Hypothalamus (tissue), 51 donors: ENCODE measurements at places on chromosomes 13 and 19.

DNA sequence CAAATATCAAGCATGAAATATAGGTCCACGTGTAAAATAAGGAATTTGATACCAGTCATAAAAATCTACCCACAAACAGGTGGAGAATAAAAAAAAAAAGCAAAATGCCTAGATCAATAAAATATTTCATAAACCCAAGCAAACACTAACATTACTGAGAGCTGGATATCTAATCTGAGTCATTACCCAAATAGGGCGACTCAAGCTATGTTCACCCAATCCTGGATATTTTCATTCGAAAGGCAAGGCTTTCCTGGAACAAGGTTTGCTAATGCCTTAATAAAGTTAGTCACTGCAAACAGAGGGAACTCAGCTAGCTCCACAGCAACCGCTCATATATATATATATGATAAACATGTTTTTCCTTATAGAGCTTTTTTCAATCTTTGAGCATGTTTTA, 33.5 kb upstream of the TM9SF2 start:
- DNase-seq: no peak

- DNase-seq: no peak
These were observed 50.1 kb upstream of the OBI1 start for GRCh38 chr13:78709028-78709427.

DNA sequence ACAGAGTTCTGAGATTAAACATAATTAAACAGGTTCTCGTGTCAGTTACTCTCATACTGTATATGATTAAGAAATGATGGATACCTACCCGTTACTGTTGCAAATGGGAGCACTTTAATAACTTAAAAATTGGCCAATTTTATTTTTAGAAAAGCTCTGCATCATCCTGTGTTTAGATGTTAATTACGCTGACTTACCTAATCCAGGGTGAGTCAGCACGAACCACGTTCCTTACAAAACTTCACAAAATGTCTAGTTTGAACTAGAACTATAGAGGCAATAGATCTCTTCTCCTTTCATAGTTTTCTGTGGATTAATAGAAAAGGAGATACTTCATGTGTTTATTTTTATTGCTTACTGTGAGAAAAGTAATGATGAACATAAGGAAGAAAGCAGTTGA, 363.9 kb downstream of the MYO16 start:
- DNase-seq: no peak

GRCh38 chr13:104326523-104326922, 1260.3 kb upstream of the SLC10A2 start:
- DNase-seq: no peak

GRCh38 chr13:73583331-73583730, 524.5 kb downstream of the KLF5 start:
- no peak for DNase-seq

DNA sequence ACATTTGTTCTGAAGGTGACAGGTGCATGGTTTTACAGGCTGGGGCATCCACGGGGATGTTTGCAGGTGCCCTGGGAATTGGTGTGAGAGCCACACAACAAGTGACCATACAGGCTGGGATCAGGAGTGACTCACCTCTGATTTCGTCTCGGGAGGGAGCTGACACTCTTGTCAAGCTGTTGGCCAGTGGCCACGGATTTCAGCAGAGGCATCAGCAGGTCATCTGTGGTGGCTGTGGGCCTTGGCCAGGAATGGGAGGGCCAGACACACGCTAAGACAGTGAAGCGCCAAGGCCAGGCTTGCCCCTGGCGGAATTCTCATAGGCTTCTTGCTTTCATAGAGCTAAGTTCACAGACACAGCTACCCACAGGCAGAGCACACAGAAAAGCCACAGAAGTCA, 108.6 kb downstream of the HSPH1 start:
- no peak for DNase-seq

- DNase-seq: no peak
These were observed 3.2 kb downstream of the UBAC2 start for GRCh38 chr13:99203601-99204579.

GRCh38 chr13:33956346-33956745, 138.4 kb downstream of the RFC3 start:
- no peak for DNase-seq

DNA sequence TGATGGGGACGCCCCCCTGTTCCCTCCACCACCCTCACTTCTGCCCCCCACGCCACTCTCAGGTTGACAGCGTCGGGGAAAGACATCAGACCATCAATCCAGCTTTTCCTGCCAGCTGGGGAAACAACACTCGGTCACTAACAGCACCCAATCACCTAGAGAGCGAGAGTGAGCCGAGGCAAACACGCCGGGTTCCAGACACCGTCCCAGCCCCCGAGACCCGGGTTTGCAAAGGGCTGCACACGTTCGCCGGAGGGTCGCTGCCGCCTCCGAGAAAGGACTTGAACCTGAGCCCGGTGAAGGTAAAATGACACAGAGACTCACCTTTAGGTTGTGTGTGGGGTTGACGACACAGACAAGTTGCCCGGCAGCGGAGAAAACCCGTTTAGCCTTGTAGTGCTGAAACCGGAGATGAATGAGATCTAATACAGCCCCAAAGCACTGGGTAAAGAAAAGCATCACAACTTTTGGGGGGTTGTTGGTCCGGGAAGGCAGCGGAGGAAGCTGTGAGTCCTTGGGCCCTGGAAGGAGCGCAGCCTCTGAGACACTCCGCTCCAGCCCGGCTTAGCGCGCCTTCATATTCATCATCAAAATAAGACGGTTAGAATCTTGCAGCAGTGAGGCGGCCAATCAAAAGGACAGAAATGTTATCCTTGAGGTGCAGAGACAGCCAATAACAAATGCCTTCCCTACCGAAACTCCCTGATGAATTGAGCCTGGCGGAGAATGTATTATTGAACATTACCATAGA, at the start of gene SIAH3:
Gene SIAH3 (minus strand): TSS at position 583 of the 751 bp plus-strand sequence. CDS start 124 bp downstream, at position 459.
- no peak for DNase-seq

- DNase-seq: no peak
These were observed 1.0 kb upstream of the REX1BD start for GRCh38 chr19:18587561-18587960.

DNA sequence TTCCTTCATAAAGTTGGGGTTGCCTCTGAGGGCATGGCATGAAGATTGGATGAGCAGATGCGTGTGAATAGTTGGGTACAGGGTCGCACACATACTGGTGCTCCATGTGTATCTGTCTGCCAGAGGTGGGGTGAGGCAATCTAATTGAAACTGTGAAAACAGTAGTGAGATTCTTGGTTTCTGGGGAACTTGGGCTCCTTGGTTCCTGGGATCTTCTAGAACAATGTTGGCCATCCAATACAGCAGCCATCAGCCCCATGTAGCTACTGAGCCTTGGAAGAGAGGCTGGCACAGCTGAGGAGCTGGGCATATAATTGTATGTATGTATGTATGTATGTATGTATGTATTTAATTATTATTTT, 616 bp downstream of the FCHO1 start:
- DNase-seq: no peak

DNA sequence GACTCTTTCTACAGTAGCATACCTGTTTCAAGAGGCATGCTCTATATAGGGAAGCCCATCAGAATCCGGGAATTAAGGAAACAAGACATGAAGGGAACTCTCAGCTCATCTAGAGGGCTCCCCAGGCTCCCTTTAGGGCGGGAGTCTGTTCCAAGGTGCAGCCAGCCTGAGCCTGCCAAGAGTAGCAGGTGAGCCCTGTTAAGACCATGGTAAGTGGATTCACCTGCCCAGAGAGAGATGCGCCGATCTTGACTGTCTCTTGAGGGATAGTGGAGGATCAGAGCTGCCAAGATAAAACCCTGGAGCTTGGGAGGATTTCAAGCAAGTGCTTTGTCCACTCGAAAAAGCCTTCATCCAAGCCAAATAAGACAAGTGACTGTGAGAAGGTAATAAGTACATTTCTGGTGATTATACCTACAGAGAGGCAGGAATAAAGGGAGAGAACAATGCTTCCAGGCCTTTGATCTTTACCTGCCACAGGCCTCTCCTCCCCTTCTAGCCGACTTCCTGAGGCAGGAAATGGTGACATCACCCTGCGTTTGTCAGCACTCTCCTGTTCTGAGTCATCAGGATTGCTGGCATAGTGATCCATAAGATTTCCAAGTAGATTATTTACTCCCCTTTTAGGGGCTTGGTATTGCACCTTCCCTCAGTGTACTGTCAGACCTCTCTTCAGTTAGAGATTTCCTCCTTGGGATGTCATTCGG, 31.5 kb downstream of the KLF5 start:
- DNase-seq: no peak

- DNase-seq: no peak
These were observed 172.5 kb upstream of the SLITRK5 start for GRCh38 chr13:87498681-87499080.

- no peak for DNase-seq
These were observed 1.4 kb upstream of the ZNF584 start for GRCh38 chr19:58406818-58407657.

GRCh38 chr13:53121919-53122318, 93.3 kb downstream of the OLFM4 start:
- no peak for DNase-seq

GRCh38 chr19:15286688-15287365, 45.5 kb downstream of the BRD4 start:
- DNase-seq: no peak

DNA sequence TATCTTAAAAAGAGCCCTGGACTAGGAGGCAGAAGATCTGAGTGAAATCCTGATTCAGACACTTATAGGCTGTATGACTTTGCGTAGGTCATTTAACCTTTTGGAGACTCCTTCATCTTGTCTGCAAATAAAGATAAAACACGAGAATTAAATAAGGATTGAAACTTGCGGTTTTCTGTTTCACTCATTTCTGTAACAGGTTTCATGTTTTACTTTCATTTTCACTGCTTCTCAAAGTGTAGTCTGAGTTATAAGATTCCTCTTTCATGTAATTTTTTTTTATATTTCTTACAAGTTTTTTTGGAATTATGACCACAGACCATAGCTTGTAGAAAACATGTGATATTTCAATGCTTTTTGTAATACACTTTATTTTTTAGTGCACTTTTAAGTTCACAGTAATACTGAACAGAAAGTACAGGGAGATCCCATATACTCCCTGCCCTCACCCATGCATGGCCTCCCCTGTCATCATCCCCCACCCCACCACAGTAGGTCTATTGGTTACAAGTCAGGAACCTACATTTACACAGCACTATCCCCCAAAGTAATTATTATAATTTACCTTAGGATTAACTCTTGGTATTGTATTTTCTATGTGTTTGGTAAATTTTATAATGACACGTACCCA, 174.6 kb downstream of the ITGBL1 start:
- DNase-seq: no peak

DNA sequence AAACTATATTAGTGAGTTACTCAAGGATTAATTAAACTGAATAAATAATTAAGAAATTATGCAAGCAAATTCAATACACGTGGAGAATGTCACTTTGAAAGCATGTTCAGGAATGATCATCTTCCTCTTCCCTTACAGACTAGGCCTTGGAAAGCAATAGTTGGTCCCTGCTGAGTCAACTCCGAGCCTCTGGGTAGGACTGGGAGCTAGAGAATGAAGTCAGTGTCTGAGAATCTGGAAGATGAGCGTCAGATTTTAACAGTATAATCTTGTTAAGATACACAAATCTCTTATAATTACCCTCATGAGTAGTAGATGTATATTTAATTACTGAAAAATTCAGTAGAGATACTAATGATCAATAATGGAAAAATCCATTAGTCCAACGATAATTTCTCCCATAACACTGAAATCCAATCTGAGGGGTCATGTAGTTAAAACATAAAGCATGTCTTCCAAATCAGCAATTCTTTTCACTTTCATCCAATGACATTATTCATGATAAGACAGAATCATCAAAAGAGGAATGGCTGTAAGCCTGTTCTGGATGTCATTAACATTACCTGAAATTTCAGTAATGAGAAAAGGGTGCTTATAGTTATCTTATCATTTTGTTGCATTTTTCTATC, 423.0 kb downstream of the DCT start:
- no peak for DNase-seq

DNA sequence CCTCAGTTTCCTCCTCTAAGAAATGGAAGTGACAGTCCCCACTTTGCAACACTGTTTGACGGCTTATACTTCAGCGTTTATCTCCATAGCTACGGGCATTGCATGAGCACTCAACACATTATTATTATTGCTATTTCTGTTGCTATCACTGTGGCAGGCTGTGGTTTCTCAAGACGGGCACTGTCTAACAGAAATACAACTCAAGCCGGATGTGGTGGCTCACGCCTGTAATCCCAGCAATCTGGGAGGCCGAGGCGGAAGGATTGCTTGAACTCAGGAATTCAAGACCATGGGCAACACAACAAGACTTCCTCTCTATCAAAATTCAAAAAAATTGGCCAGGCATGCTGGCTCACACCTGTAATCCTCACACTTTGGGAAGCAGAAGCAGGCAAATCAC, 4.9 kb upstream of the ZSWIM4 start:
- DNase-seq: no peak

GRCh38 chr13:46142776-46143175, 37.9 kb upstream of the CPB2 start:
- no peak for DNase-seq

GRCh38 chr19:17074634-17075034, 618 bp downstream of the HAUS8 start:
- no peak for DNase-seq

DNA sequence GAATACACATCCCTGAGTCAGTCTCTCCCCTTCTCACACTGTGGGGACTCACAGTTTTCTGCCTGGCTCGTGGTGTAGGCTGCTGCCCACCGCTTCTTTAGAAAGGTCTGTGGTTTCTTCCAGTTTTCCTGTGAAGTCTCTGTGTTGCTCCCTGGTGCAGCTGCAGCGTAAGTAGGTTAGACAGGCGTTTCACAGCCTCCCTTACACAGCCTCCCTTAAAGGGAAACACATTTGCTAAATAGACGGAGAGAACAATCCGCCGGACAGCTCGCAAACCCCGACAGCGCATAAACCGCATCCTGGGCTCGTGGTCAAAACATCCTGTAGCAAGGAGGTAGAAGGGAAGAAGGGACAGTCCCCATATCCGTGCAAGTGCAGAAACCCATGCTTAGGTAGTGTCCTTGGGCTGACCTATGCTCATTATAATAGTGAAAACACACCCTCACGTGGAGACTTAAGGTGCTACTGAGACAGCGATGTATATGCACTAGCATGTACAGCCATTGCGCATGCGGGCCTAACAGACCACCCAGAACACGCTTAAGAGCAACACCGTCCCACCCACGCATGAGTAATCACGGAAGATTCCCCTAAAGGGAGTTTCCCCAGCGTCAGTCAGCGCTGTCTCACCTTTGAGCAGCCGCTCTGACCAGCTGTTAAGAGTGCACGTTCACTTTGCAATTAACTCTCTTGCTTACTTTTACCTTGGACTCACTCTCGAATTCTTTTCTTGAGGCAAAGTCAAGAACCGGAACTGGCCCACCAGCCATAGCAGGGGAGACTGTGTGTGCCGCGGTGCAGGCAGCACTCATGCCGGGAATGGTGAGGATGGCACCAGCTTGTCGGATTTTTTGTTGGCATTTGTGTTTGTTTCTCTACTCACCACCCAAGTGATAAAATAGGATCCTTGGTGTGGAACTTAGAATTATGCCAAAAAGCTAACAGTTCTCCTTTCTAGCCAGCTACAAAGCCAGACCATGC, 16.6 kb downstream of the SIGLEC8 start:
- no peak for DNase-seq

- DNase-seq: peak; percentile 46
These were observed 12.7 kb downstream of the KLHL26 start for GRCh38 chr19:18649371-18650020.
